ENCODE measurements at places on chromosomes 2 and 18. TPM values are rescaled to one million over a fixed set of nuclear protein-coding genes. Genes with fewer than 3 reads are reported as not detected.

GRCh38 chr2:224038049-224038829, 847 bp downstream of the SERPINE2 start:
- peak overlapping the region; percentile 86 for H3K4me3 ChIP-seq
- DNase-seq = peak; percentile 85
- no peaks in the 10 kb centered on the region for H3K36me3 ChIP-seq
- no peaks in the 10 kb centered on the region for H3K27me3 ChIP-seq
- H3K4me1 ChIP-seq = peaks cover 9% of the 10 kb centered on the region

- H3K4me1 ChIP-seq = no peaks in the 10 kb centered on the region
- no peaks in the 10 kb centered on the region for H3K36me3 ChIP-seq
- no peak for DNase-seq
These were observed 57.6 kb downstream of the LONRF2 start for GRCh38 chr2:100264651-100265050.

Gene RETSAT
- total RNA-seq = 62.1 TPM

GRCh38 chr2:159553727-159554126, 62.6 kb downstream of the BAZ2B start:
- H3K4me3 ChIP-seq = no peak overlapping the region
- H3K27me3 ChIP-seq = no peaks in the 10 kb centered on the region
- no peaks in the 10 kb centered on the region for H3K36me3 ChIP-seq
- no peaks in the 10 kb centered on the region for H3K4me1 ChIP-seq
- no peak for DNase-seq

- H3K27ac ChIP-seq = no peak overlapping the region
- H3K36me3 ChIP-seq = no peaks in the 10 kb centered on the region
- no peaks in the 10 kb centered on the region for H3K27me3 ChIP-seq
- DNase-seq = no peak
- no peak overlapping the region for H3K4me3 ChIP-seq
- no peaks in the 10 kb centered on the region for H3K4me1 ChIP-seq
These were observed 444.0 kb upstream of the SPHKAP start for GRCh38 chr2:228625481-228625880.

Measured in vagina (tissue), 2 donors.